ENCODE measurements at places on chromosomes 5 and 9. TPM values are rescaled to one million over a fixed set of nuclear protein-coding genes. Genes with fewer than 3 reads are reported as not detected.
A peak's percentile ranks its signal among the peaks of the same experiment; 100 is the strongest.

DNA sequence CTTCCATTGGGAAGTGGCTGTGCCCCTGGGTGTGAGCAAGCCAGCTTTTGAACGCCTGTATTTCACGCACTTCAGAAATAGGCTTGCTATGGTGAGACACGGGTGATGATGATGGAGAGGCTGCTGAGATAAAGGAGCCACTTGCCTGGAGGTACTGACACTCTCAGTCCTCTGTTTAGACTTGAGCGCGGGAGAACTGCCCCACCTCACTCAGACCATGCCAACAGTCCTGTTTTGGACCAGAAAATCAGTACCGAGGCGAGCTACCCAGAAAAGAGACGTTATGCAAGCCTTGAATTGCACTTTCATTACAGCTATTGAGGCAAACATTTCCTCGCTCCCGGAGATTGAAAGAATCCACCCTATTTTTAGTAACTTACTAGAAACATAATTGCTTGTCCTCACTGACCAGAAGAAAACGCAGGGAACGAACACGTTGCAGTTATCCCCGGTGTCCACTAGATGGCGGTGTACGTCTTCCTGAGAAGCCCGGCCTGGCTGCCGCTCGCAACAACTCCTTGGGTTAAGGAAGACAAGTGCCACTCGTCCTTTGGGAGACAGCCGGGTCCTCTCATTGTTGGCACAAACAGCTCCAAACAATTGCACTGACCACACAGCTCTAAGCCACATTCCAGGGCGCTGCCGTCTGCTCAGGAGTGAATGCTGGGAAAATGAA lies 142.4 kb downstream of the PSAT1 start:
- peak; percentile 90 for DNase-seq

GRCh38 chr9:126234681-126235335 lies 91.8 kb upstream of the MVB12B start:
- DNase-seq, result no peak

DNA sequence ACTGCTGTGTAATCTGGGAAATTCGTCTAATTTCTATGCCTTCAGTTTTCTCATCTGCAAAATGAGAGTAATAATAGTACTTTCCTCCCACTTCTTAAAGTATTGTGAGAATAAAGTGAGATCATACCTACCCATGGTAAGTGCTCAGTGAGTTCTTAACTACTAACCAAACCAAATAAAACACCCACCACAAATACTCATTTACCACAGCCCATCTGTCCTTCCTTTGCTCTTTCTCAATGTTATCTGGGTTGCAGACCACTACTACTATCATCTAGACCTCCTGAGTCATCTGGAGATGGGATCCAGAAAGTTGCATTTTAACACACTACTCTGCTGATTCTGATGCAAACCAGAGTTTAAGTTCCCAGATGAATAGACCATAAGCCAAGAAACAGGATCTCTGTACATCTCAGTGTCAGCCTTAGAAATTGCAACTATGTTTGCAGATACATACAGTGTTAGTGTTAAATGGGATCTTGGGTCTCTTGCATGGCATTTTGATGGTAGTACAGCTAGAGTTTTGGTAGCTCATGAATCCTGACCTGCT lies 105.4 kb upstream of the ATP10B start:
- DNase-seq, result no peak

- no peak for DNase-seq
These were observed 41.0 kb upstream of the MTAP start for GRCh38 chr9:21761309-21761901.

The BICD2 gene
- total RNA-seq, result 24.9 TPM

The TTC23L gene
- not detected for total RNA-seq

DNA sequence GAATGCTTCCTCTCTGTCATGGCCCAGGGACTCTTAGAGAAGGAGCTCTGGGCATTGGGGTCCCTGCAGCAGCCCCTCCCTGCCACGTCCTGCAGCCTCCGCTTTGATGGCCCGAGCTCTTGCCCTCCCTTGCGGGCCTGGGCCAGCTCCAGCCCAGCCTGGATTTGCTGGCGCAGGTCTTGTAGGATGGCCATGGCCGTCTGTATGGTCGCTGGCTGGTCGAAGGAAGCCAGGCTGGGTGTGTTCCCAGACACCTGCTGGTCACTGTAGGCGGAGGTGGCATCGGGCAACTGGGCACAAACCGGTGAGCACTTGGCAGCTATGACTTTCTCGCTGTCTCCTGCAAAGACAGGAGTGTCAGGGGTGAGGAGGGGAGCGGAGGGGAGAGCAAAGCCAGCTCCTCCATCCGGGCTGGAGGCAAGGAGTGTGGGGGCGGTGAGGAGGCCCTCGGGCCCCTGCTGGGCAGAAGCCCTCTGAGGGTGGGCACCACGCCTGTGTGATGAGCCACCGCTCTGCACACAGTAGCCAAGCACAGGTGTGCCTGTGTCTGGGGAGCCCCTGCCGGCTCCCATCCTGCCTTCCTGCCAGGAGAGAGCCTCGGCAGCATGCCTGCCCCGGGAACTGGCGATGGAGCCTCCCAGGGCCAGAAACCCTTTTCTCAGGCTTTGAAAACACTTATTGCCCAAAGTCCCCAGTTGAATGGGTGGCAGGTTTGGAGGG lies 12.4 kb downstream of the CCDC187 start:
- no peak for DNase-seq

DNA sequence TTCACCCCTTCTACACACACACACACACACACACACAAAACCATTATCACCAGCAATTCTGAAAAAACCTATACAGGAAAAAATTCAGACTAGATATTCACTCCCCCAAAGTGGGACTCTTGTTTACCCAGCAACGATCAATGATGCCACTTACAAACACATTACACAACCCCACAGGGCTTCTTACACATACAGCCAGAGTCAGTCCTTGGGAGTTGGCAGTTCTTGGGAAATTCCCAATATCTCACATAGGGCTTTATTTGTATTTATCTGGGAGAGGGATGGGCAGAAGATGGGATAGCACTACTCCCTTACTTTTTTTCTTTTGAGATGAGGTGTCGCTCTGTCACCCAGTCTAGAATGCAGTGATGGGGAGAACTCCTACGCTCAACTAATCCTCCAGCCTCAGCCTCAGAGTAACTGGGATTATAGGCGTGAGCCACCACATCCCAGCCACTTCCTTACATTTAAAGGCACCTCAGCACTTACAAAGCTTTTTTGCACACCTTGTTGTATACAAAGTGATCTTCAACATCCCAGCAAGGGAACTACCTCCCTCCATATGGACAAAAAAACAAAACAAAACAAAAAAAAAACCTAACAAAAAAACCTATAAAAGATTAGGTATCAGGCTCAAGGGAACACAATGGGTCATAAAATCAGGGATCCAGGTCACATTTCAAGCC lies 168.4 kb downstream of the TSSK1B start:
- DNase-seq, result no peak

DNA sequence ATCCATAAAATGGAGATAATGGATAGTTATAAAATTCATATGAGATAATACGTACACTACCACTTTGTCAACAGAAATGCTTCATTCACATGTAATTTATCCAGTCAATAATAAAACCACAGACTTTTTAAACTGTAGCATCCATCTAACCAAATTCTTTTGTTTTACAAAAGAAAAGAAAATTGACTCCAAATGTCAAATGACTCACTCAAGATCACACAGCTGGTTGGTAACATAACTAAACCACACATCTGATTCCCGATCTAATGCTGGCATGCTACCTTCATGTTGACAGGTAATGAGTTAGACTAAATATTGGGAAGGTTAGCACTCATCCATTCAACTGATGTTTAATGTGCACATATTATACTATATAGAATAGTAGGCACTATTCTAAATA lies 4.9 kb downstream of the FRMD3 start:
- no peak for DNase-seq

- DNase-seq, result no peak
These were observed 14.0 kb downstream of the MYORG start for GRCh38 chr9:34362614-34363214.

The COL27A1 gene
- 14.5 TPM for total RNA-seq

GRCh38 chr9:70924895-70925547 lies 196.4 kb downstream of the TRPM3 start:
- peak; percentile 59 for DNase-seq

DNA sequence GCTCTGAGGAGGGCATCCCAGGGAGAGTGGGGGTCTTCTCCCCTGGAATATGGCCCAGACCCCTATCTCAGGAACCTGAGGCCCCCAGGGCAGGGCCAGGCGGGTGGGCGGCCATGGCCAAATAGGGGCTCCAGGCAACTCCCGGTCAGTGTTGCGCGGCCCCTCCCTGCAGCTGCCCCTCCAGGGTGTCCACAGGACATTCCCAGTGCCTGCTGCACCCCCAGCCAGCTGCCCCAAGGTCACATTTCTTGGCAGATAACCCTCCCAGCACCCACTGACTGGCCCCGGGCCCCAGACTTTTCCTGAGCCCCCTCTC lies 53.6 kb upstream of the EGFL7 start:
- DNase-seq, result no peak

All from HT-29 (cell line).